CD4-positive, alpha-beta T cell treated with Interleukin-10 for 1 hour (primary cell): ENCODE measurements at places on chromosomes 3 and 15.

DNA sequence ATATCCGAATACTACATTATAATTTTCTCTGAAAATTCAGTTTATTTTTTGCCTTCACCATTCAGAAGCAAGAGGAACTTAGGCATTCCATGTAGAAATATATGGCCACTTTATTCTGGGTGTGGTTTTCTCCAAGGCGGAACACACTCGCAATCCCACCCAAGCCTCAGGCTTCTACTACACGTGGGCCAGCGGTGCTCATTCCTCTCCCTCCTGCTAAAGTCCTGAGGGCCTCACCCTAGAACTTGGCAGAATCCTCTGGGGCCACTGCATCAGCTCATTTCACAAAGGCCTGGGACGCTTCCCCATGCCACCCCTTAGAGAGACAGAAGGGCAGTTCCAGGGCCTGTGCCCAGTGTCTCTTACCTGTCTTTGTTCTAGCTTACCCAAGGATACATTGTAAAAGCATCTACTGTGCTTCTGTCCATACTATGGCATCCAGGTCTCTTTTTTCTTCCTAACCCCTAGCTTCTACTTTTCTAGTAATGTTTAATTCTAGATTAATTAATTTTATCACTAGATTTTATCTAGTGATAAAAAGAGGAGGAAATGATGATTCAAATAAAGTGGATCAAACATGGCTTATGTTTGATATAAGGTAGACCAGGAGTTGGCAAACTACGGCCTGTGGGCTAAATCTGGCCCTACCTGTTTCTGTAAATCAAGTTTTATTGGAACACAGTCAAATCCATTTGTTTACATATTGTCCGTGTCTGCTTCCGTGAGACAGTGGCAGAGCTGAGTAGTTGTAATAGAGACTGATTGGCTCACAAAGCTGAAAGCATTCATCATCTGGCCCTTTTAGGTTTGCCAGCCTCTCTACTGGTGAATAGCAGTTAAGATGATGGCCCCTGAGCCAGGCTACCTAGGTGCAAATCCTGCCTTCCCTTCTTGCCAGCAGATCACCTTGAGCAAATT is 29.8 kb downstream of the LARS2 start:
- no peak for DNase-seq

DNA sequence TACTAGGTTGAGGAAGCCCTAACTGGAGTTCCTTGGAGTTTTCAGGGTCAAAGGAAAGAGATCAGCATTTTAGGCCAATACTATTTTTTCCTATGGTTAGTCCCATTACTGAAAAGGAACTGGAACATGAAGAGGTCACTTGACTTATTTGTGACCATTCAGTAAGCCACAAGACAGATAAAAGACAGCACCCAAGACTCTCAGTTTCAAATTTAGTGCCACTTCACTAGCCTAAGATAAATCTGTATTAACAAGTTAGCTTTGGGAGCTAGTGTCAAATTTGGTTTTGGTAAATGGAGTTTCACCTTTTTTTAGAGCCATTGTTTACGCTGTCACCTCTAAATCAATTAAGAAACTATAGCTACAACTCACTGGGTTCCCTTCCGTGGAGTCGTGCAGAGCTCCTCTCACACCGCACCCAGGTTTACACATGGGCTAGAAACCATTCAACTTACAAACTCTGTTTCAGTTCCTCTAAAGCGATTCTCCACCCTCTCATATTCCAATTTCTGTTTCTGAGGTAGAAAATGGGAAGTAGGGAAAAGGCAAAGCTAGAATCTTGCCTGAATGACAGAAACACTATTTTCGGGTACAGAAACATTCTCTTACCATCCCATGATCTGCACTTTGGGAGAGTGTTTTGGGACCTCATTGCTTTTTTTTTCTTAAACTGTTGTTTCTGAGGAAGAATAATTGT is 14.4 kb downstream of the CCDC32 start:
- no peak for DNase-seq

GRCh38 chr3:126022741-126023359 is 53.9 kb downstream of the ROPN1B start:
- DNase-seq = no peak

GRCh38 chr3:141767066-141767465 is 3.9 kb downstream of the GRK7 start:
- DNase-seq = no peak

DNA sequence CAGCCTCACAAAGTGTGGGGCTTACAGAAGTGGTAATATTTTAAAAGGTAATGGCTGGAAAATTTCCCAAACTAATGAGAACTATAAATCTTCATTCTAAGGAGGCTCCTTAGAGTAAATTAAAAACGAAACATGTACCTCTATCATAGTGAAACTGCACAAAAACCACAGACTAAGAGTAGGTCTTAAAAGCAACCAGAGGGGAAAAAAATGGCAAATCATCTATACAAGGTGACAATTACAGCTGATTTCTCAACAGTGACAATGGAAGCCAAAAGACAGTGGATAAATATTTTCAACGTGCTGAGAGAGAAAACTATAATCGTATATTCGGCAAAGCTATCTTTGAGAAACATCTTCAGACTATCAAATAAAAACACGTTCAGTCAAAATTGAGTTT is 20.6 kb downstream of the HEG1 start:
- no peak for DNase-seq

DNA sequence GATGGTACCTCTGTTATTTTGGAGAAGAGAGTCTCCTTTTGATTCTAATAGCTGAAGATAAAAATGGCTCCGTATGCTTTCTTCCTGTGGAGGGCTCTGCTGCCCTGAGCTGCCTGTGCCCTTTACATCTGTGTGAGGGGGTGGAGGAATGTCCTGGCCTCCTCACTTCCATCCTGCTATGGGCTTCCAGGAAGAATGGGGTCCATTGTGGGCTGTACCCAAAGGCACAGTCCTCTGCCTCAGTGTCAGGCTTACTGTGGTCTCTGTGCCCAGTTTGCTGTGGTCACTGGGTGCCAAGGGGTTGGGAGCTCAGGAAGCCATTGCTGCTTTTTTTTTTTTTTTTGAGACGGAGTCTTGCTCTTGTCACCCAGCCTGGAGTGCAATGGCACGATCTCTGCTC is 14.4 kb downstream of the DAG1 start:
- no peak for DNase-seq

GRCh38 chr3:176992565-176992964 is 204.7 kb downstream of the TBL1XR1 start:
- DNase-seq = no peak

GRCh38 chr3:66036586-66037148 is 2.1 kb downstream of the MAGI1 start:
- DNase-seq = no peak

- no peak for DNase-seq
Measured at GRCh38 chr15:88498996-88499395, 31.5 kb downstream of the MRPS11 start.

DNA sequence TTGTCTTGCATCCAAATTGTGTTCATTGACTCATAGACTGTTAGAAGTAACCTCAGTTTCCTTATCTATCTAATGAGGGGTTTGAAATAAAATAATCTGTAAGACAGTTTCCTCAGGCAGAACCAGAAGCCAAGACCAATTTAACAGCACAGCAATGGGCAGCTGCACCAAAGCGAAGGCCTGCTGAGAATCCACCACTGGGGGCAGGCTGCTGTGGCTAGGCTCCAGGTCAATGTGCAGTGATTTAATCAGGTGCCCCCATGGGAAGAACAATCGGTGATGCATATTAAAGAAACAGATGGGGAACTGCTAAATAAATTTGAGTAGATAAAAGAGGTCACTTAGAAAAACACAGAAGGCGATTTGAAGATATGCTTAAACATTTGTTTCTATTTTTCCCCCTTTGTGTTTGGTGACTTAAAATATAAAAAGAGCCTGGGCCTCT is 28.0 kb upstream of the TMOD3 start:
- no peak for DNase-seq

GRCh38 chr3:38608961-38609360 is 40.5 kb downstream of the SCN5A start:
- DNase-seq = no peak

- no peak for DNase-seq
Measured at GRCh38 chr3:1318296-1319005, 225.6 kb downstream of the CNTN6 start.

DNA sequence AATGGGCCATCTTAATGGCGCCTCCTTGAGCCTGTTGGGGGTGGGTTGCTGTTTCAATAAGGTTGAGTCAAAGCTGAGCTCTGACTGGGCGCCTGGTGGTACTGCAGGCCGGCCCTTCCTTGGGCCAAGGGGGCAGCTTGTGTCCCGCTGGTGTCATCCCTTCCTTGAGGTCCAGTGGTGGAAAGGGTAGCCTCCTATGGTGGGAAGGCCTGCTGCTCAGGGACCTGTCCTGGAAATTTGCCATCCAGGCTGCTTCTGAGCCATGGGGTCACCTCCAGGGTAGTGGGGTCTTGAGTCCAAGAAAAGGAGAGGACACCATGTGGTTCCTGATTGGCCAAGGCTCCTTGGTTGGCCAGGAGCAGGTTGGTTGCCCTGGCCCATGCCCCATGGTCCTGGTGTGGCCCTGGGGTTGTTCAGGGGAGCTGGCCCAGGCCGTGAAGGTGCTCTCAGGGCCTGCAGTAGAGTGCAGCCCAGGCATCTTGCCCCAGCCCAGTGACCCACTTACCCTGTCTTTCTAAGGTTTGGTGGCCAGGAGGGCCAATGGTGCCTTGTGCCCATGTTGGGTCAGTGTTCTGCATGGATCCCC is 188.7 kb downstream of the UBE3A start:
- no peak for DNase-seq
